ENCODE measurements at places on chromosomes 7 and 10. TPM values are rescaled to one million over a fixed set of nuclear protein-coding genes. Genes with fewer than 3 reads are reported as not detected.

The ZNF783 gene
- total RNA-seq = 9.4 TPM

The BRI3 gene
- 30.3 TPM for total RNA-seq

The PRSS37 gene
- total RNA-seq = not detected

The MYL10 gene
- not detected for total RNA-seq

The AZGP1 gene
- total RNA-seq = 0.32 TPM

The FAM25G gene
- not detected for total RNA-seq

The DPYSL4 gene
- 6.3 TPM for total RNA-seq

The TCAF2 gene
- total RNA-seq = 2.4 TPM

The RNF32 gene
- total RNA-seq = 0.69 TPM

The TAS2R4 gene
- 1.4 TPM for total RNA-seq

The DRGX gene
- not detected for total RNA-seq

The HYAL4 gene
- not detected for total RNA-seq

The ACSL5 gene
- total RNA-seq = 0.30 TPM

The SEPHS1 gene
- total RNA-seq = 33.3 TPM

The ELOVL3 gene
- 2.4 TPM for total RNA-seq

The DDX50 gene
- 81.1 TPM for total RNA-seq

The ADAMTS14 gene
- total RNA-seq = 3.6 TPM

The SAP25 gene
- total RNA-seq = not detected

The KAZALD1 gene
- total RNA-seq = 3.6 TPM

The TYW1B gene
- 5.1 TPM for total RNA-seq

Data from smooth muscle cell of the umbilical artery (primary cell).